ENCODE measurements at places on chromosomes 3 and 15.

DNA sequence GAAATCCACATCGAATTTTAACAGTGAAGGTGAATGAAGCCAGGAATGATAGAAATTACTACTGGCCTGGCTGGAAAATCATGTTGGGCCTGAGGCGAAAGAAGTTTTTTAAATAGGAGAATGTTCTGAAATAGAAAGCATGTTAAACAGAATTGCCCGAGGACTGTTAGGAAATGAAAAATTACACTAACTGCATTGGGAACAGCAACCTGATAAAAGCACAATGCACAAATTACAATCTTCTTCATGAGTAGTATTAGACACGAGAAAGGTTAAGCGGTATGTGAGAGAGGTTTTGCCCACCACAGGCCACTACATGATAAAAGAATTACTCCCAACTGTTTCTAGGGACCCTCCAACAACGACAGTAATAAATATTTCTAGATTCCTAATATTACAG is 18.9 kb downstream of the GBE1 start:
- no peak for DNase-seq

- no peak for DNase-seq
Observed at GRCh38 chr3:7576071-7576470, 715.2 kb downstream of the GRM7 start.

DNA sequence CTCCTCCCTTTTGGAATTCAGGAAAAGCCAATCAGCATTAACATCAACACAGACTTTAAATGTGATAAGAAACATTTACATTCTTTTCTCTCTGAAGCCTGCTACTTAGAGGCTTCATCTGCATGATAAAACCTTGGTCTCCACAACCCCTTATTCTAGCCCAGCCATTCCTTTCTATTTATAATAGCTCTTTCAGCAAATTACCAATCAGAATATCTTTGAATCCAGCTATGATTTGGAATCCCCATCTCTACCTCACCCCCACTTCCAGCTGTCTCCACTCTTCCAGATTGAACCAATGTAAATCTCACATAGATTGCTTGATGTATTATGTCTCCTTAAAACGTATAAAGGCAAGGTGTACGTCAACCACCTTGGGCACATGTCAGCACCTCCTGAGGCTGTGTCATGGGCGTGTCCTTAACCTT is 139.7 kb downstream of the TUSC7 start:
- DNase-seq = no peak

GRCh38 chr3:18436213-18436612 is 11.1 kb upstream of the SATB1 start:
- no peak for DNase-seq

- no peak for DNase-seq
Observed at GRCh38 chr3:69871868-69872267, 127.7 kb upstream of the SAMMSON start.

- no peak for DNase-seq
Observed at GRCh38 chr15:46872286-46872980, 844.9 kb upstream of the SEMA6D start.

GRCh38 chr15:98003996-98004395 is 43.5 kb downstream of the ARRDC4 start:
- no peak for DNase-seq

- no peak for DNase-seq
Observed at GRCh38 chr3:128286691-128287090, 133.4 kb downstream of the EEFSEC start.

GRCh38 chr3:69684309-69684961 is 54.8 kb upstream of the MITF start:
- DNase-seq = no peak

- DNase-seq = no peak
Observed at GRCh38 chr3:148344521-148344920, 353.2 kb upstream of the AGTR1 start.

DNA sequence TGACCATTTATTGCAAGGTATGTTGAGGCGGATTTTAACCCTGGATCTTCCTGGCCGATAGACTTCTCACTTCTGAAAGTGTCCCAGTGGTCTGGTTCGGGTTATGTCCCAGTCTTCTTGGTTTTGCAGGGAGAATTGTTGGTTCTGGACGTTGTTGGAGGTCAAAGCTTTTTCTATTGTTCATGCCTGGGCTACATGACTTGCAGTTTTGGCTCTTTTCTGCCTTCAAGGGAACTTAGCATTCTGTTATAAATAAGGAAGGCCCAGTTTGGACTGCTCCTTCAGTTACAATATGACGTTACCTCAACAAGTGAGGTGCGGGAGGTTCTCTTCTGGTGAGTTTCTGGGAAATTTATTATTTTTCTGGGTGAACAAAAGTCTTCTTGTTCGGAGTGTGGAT is 614.3 kb downstream of the DIPK2A start:
- DNase-seq = no peak

DNA sequence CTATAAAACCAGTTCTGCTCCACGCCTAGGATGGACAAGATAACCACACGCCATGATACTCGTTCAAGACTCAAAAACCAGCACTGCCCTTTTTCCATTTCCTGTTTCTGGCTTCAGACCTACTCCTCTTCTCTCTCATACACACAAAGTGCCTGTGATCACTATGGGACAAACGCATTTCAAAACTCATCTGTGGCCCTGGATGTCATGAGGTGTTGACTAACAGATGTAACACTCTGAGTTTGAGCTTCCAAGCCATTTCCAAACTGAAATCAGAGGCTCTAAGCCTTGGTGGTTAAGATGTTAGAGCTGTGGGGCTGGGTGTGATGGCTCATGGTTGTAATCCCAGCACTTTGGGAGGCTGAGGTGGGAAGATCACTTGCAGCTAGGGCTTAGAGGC is 55.7 kb upstream of the LMOD3 start:
- no peak for DNase-seq

GRCh38 chr3:188262913-188263683 is 109.1 kb downstream of the LPP start:
- DNase-seq = peak; percentile 90

- no peak for DNase-seq
Observed at GRCh38 chr3:97694876-97695275, 69.7 kb upstream of the ARL6 start.

DNA sequence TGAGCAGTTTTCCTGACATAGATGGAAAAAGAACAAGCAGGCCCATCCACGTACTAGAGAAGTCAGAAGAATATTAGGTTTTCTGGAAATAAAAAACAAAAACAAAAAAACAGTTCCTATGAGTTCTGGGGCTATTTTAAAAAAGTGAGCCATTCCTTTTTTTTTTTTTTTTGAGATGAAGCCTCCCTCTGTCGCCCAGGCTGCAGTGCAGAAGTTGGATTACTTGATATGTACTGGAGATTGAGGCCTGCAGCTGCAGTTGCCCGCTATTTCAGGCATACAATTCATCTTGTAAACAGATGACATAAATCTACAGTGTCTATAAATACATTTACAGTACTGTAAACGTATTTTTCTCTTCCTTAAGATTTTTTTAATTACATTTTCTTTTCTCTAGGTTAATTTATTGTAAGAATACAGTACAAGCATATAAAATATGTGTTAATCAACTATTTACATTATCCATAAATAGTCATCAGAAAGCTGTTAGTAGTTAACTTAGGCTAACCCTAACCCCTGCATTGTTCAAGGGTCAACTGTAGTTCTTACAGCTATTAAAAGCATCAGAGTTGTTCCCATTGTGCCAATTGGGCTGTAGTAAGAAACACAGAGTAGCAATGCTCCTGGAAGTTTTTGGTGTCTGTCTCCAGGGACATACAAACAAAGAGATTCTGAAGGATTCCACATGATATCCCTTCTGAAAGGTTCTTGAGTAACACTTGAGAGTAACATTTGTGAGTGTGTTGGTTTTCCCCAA is 11.2 kb upstream of the ACTL6A start:
- DNase-seq = no peak

DNA sequence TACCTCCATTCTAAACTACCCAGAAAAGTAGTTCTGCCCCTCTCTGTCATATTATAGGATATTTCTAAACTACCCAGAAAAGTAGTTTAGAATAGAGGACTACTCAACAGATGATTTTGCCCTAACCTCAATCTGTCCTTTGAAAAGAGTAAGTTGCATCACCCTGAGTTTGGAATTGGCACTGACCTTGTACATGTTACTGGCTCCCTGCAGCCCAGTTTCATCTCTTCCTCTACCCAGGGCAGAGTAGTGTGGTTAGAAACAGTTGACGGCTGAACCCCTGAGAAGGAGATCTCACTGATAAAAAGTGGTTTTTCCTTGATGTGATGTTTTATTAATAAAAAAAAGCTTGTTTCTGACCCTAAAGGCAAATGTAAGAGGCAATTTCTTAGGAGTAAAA is 340.5 kb upstream of the NECTIN3 start:
- no peak for DNase-seq

All from RCC 7860 (cell line).